Activated naive CD8-positive, alpha-beta T cell treated with anti-CD3 and anti-CD28 coated beads for 36 hours (primary cell): ENCODE measurements at places on chromosomes 1 and 21.

GRCh38 chr1:41349361-41350054 is 11.7 kb upstream of the FOXO6 start:
- DNase-seq, result no peak

- no peak for DNase-seq
Measured at GRCh38 chr1:215857317-215857716, 290.2 kb downstream of the KCTD3 start.

DNA sequence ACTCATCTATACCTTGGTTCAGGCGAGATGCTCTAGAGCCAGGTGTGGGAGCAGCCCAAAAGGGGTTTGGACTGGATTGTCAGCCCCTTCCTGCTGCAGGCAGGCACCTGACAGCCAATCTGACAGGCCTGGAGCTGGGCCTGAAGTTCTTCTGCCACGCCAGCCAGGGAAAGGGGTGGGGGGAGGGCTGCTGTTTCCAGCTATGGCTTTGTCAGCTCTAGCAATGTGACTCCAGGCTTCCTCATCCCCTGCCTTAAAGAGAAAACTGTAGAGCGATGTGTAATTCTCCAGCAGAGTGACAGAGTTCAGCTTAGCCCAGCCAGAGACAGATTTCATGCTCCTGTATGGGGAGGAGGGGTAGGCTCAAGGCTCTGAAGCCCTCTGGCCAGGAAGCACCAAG is 30.3 kb downstream of the WNT4 start:
- no peak for DNase-seq

GRCh38 chr1:24051206-24051945 is 60.6 kb downstream of the MYOM3 start:
- no peak for DNase-seq
